Common myeloid progenitor, CD34-positive (primary cell): ENCODE measurements at places on chromosomes 3 and 15.

- no peaks in the 10 kb centered on the region for H3K27me3 ChIP-seq
- no peak overlapping the region for H3K4me3 ChIP-seq
- H3K36me3 ChIP-seq: no peaks in the 10 kb centered on the region
- no peaks in the 10 kb centered on the region for H3K4me1 ChIP-seq
Measured at GRCh38 chr15:56017920-56018319, 24.5 kb upstream of the NEDD4 start.

- DNase-seq: no peak
- no peaks in the 10 kb centered on the region for H3K36me3 ChIP-seq
- peaks cover 55% of the 10 kb centered on the region for H3K27me3 ChIP-seq
- no peak overlapping the region for H3K27ac ChIP-seq
- H3K4me3 ChIP-seq: no peak overlapping the region
Measured at GRCh38 chr15:59996298-59997041, 7.6 kb upstream of the FOXB1 start.

DNA sequence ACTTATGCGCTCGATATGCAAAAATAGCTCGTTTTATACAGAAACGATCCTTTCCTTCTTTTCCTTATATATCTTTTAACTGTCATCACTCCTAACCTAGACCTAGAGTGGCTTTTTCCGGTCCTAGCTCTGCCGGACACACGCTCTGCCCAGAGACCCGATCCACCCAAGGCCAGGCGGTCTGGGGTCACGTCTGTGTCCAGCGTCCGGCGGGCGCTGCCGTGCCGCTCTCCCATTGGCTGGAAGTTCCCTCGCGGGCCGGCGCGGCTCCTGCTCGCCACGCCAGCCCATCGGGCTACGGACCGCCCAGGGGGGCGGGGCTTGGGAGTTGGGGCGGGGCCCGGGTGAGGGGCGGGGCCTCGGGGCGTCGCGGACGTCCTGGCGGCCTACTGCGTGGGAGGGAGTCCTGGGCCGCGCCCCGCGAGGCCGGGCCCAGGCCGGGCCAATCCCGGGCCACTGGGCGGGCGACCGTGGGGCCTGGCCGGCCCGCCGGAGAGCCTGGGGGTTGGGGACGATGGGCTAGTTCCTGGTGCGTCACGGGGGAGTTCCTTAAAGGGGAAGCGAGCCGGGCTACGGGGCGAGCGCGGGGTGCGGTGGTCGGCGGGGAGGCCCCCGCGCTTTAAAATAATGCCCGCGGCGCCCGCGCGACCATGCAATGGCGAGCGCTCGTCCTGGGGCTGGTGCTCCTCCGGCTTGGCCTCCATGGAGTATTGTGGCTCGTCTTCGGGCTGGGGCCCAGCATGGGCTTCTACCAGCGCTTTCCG is at the start of gene EDEM1:
Gene EDEM1, plus strand, starts transcription at position 552 of the 764 bp plus-strand sequence. Its CDS starts 99 bp downstream, at position 651.
- peak within 1 kb of the TSS; percentile 93 for H3K27ac ChIP-seq
- DNase-seq: peak; percentile 98
- no peaks in the 10 kb centered on the region for H3K27me3 ChIP-seq
- H3K36me3 ChIP-seq: peaks cover 13% of the 10 kb centered on the region
- H3K4me3 ChIP-seq: peak within 1 kb of the TSS; percentile 91

GRCh38 chr3:28971156-28971555 is 309.7 kb upstream of the RBMS3 start:
- H3K4me1 ChIP-seq: no peaks in the 10 kb centered on the region
- no peaks in the 10 kb centered on the region for H3K36me3 ChIP-seq

DNA sequence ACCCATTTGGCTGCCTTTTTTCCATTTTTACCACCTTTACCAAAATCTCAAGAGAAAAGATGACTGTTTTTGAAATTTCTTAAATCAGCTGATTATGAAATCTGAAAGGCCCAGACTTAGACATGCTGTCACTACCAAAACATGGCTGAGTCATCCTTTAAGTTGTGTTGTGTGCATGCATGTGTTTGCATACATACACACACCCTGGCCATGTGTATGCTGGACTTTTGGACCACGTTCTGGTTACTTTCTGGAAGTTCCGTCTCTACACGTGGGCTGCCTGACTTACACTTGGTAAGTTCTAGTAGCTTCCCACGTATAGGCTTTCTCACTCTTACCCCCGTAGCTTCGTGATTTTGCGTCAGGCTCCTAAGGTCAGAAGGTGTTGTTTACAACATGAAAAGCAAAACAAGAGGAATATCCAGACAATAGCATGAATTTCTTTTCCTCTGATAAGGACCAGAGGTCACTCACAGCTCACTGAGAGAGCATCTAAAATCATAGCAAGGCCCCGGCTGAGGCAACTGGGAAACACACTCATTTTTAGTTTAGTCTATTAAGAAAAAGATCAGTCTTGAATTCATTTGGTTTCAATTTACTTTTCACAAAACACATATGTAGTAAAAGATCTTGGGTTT is 62.4 kb downstream of the COL8A1 start:
- H3K36me3 ChIP-seq: no peaks in the 10 kb centered on the region
- no peaks in the 10 kb centered on the region for H3K27me3 ChIP-seq
- no peaks in the 10 kb centered on the region for H3K4me1 ChIP-seq
- DNase-seq: no peak
- H3K27ac ChIP-seq: no peak overlapping the region

GRCh38 chr15:77940381-77940947 is 137.0 kb downstream of the TBC1D2B start:
- H3K4me3 ChIP-seq: no peak overlapping the region
- H3K36me3 ChIP-seq: no peaks in the 10 kb centered on the region
- no peak for DNase-seq
- peaks cover 13% of the 10 kb centered on the region for H3K4me1 ChIP-seq
- no peaks in the 10 kb centered on the region for H3K27me3 ChIP-seq

GRCh38 chr3:105997800-105998526 is 129.2 kb upstream of the CBLB start:
- peaks cover 10% of the 10 kb centered on the region for H3K4me1 ChIP-seq
- no peak overlapping the region for H3K27ac ChIP-seq
- no peak overlapping the region for H3K4me3 ChIP-seq
- no peaks in the 10 kb centered on the region for H3K36me3 ChIP-seq

GRCh38 chr15:39451871-39452270 is 129.0 kb upstream of the THBS1 start:
- DNase-seq: no peak
- peaks cover 5% of the 10 kb centered on the region for H3K4me1 ChIP-seq
- no peaks in the 10 kb centered on the region for H3K27me3 ChIP-seq
- H3K27ac ChIP-seq: no peak overlapping the region
- H3K36me3 ChIP-seq: no peaks in the 10 kb centered on the region

- DNase-seq: no peak
- H3K27ac ChIP-seq: no peak overlapping the region
- H3K27me3 ChIP-seq: no peaks in the 10 kb centered on the region
- H3K4me1 ChIP-seq: peaks cover 55% of the 10 kb centered on the region
- no peak overlapping the region for H3K4me3 ChIP-seq
Measured at GRCh38 chr3:128784843-128785242, 58.9 kb downstream of the RAB7A start.

DNA sequence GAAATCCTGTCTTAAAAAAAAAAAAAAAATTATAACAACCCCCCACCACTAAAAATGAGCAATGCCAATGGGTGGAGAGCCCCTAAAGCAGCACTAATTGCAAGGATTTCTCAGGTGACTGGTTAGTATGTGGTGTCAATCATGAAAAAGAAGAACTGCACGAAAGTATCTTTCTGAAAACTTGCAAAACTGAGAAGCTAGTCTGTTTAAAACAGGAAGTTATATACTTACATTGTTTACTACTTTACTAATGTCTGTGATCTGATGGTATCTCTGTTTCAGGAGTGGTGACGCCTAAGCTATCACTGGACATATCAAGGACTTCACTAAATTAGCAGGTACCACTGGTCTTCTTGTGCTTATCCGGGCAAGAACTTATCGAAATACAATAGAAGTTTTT is at the start of gene CCR3:
Gene CCR3, plus strand, starts transcription at position 341 of the 400 bp plus-strand sequence. CDS start 22,699 bp downstream, outside the sequence.
- DNase-seq: no peak
- no peaks in the 10 kb centered on the region for H3K36me3 ChIP-seq
- no peaks in the 10 kb centered on the region for H3K27me3 ChIP-seq
- H3K4me3 ChIP-seq: no peak within 1 kb of the TSS

DNA sequence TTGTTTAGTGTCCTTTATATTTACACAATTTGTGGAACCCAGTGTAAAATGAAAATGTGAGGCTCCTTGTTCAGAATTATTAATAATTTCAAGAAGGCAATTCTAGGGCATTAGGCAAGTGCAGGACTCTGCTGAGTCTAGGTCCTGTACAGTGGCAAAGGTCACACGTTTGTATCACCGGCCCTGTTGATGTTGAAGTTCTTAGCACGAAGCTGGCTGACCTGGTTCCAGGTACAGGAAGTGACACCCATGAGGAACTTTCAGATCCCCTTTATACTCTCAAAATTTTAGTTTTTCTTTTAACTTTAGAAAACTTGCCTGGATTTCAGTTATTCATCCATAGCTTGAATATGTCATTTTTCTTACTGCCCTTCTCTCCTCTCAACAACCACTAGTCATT is 349.4 kb downstream of the CNTN6 start:
- no peak overlapping the region for H3K27ac ChIP-seq
- no peak overlapping the region for H3K4me3 ChIP-seq
- H3K27me3 ChIP-seq: no peaks in the 10 kb centered on the region

- H3K4me1 ChIP-seq: no peaks in the 10 kb centered on the region
- no peak overlapping the region for H3K4me3 ChIP-seq
Measured at GRCh38 chr3:50182533-50183099, 8.8 kb upstream of the GNAT1 start.

- H3K4me3 ChIP-seq: no peak overlapping the region
- no peaks in the 10 kb centered on the region for H3K27me3 ChIP-seq
- no peak overlapping the region for H3K27ac ChIP-seq
- H3K4me1 ChIP-seq: no peaks in the 10 kb centered on the region
Measured at GRCh38 chr3:167978071-167978470, 117.7 kb downstream of the GOLIM4 start.

- H3K4me3 ChIP-seq: no peak overlapping the region
- no peak overlapping the region for H3K27ac ChIP-seq
- no peak for DNase-seq
- H3K4me1 ChIP-seq: no peaks in the 10 kb centered on the region
- H3K27me3 ChIP-seq: no peaks in the 10 kb centered on the region
Measured at GRCh38 chr3:11434017-11434526, 161.9 kb downstream of the ATG7 start.

DNA sequence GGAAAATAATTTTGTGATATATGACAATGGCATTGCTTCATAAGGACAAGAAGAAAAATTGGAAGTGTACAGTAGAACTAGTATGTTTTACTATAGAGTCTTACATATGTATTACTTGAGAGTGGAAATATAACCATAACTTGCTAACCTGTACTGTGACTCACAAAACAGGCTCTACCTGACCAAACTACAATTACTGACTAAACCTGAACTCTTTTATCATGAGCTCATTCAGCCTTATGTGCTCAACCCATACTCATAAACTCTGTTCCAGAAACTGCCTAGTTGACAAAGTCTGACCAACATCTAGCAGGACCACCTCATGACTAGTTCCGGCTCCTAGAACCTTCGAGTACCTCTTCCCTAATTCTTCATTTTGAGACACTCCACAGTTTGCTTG is 6.3 kb downstream of the CDIN1 start:
- no peak overlapping the region for H3K4me3 ChIP-seq
- DNase-seq: no peak
- H3K27me3 ChIP-seq: no peaks in the 10 kb centered on the region
- H3K36me3 ChIP-seq: no peaks in the 10 kb centered on the region
- no peak overlapping the region for H3K27ac ChIP-seq

DNA sequence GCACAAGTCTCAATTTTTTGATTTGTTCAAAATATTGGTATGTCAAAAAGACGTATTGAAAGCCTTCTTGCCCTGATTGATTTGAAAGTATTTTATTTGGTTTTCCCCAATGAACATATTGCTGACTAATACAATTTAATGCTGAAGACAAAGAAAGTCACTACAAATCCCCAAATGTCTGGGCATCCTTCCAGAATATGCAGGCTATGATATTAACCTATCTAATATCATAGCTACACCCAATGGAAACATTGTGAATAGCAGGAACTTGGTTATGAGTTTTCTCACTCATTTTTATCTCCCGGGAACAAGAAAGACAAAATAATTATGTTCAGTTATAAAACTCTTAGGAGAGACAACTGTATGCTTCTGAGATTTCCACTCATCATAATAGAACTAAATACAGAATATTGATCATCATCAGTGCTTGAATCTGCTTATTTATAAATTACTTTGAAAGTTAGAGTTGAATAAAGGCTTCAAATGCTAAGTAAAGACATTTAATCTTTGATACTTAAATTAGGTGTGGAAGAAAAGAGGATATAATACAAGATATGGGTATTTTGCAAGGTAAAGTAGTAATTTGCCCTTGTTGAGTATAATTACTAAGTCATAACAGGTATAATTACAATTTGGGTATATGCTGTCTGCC is 483.9 kb downstream of the RBMS3 start:
- no peak overlapping the region for H3K4me3 ChIP-seq
- H3K36me3 ChIP-seq: no peaks in the 10 kb centered on the region
- no peaks in the 10 kb centered on the region for H3K4me1 ChIP-seq
- H3K27me3 ChIP-seq: no peaks in the 10 kb centered on the region

DNA sequence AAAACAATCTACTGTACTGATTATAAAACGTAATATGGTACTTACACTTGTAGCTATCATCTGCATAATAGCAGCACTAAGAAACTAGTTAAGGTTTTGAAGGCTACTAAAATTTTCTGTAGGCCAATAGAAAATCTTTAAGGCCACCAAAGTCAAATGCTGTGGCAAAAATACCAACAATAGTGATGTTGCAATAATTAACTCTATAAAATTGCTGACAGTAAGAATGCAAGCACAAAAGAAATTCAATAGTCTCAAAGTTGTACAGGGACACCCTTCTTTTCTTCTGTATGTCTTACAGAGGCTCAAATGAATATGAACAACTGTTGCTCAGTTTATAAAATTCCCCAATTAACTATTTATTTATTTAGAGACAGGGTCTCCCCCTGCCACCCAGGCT is 62.0 kb downstream of the TMCC1 start:
- no peaks in the 10 kb centered on the region for H3K27me3 ChIP-seq
- DNase-seq: no peak
- no peak overlapping the region for H3K27ac ChIP-seq
- peaks cover 14% of the 10 kb centered on the region for H3K4me1 ChIP-seq
- no peak overlapping the region for H3K4me3 ChIP-seq
- no peaks in the 10 kb centered on the region for H3K36me3 ChIP-seq

- DNase-seq: no peak
- H3K4me3 ChIP-seq: no peak overlapping the region
- H3K36me3 ChIP-seq: no peaks in the 10 kb centered on the region
- peaks cover 7% of the 10 kb centered on the region for H3K4me1 ChIP-seq
- H3K27ac ChIP-seq: no peak overlapping the region
Measured at GRCh38 chr15:32830241-32830640, 112.4 kb downstream of the GREM1 start.

DNA sequence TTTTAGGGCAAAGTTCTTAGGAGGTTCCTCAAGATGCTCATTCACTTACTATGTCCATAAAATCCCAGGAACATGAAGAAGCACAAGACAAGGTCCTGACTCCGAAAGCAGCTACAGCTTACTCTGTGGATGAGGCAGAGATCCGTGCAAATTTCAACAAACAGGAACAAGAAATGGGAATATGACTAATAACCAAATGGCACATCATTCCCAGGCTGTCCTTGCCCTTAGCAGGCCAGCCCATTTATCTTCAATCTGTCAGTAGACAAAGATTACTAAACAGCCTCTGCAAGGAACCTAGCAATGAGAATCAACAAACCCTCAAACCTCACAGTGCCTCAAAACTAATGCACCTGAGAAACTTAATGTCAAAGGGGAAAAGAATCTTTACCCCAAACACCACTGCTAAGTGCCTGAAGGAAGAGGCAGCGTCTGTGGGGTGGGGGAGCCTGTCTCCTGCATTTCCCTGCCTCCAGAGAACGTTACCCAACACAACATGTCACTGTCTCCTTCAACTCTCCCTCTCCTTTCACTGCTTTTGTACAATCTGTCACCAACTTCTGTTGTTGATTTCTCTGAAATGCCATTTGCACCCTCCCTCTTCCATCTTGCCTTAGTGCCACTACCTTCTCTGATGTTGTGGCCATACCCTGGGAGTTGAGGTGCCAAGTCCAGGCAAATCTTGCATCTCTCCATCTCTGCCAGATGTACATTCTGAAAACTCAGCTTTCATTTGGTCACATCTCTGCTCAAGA is 4.8 kb downstream of the TNFAIP8L3 start:
- no peak overlapping the region for H3K27ac ChIP-seq
- peaks cover 42% of the 10 kb centered on the region for H3K27me3 ChIP-seq
- H3K4me1 ChIP-seq: peaks cover 14% of the 10 kb centered on the region
